ENCODE measurements at places on chromosomes 11 and 22.
A peak's percentile ranks its signal among the peaks of the same experiment; 100 is the strongest.

DNA sequence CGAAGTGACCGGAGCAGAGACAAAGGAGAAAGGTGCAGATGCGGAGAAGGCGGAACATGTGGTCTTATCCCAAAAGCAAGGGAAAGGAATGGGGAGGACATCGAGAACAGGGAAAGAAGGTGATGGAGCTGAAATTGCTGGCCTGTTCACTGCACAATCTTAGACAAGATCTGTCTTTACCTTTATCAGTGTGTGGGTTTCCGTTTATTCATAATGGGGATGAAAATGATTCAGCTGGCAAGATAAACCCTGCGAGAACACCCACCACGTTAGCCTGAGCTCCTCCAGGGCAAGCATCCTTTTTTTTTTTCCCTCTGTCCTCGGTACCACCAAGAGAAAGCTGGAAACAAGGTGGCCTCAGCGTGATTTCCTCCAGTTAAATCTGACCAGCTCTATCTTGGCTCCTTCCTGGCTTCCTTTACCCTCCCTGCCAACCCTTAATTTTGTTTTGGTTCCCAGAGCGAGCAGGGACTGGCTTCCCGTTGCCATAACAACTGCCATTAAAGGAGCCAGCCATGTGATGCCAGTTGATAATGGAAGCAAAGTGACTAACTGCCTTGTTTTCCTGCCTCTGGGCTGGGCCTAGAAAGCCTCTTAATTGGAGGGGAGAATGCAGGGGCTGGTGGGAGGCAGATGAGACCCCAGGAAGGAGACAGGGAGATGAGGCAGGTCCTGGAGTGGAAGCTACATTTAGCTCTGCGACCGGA lies 4.2 kb downstream of the SGSM1 start:
- DNase-seq = no peak

- no peak for DNase-seq
Observed at GRCh38 chr11:64490562-64491216, 100.3 kb upstream of the SLC22A12 start.

GRCh38 chr22:22159384-22159783 lies 85.2 kb upstream of the VPREB1 start:
- no peak for DNase-seq

GRCh38 chr22:41776381-41776780 lies 24.1 kb upstream of the CCDC134 start:
- DNase-seq = no peak

GRCh38 chr11:45017329-45017728 lies 66.6 kb upstream of the TP53I11 start:
- no peak for DNase-seq

DNA sequence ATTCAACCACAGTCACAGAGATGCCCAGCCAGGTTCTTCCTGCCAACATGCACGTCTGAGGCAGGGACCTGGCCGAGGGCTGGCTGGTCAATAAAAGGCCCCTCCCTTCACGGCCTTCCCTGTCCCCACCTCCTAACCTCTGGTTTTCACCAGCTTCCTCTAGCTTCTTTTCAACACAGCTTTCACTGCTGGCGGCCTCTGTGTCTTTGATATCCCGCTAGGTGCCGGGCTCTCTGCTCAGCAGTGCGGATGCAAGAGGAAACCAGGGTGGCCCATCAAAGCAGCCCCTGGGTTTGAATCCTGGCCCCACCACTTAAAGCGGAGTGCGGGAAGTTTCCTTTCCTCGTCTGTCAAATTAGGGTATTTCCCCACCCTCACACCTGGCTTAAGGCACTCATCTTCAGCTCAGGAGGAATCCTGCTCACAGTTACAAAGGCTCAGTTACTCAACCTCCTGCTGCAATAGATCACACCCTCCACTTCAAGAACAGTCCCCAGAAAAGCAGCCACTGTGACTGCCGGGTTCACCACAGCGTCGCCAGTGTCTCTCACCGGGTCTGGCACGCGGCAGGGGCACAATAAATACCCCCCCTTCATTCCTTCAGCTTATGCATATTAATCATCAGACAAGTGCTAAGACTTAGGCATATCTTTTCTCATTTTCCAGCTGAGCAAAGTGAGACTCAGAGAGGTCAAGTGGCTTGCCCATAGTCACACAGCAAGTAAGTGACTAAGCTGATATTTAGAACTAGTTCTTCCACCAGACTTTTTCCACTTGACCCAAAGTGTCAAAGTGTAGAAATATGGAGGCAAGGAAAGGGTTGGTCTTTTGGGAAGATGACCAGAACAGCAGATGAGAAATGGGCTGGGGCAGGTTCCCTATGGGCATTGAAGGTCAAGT lies 45.7 kb downstream of the TXN2 start:
- DNase-seq = no peak

- DNase-seq = no peak
Observed at GRCh38 chr22:25390297-25391240, 171.1 kb downstream of the CRYBB2 start.

DNA sequence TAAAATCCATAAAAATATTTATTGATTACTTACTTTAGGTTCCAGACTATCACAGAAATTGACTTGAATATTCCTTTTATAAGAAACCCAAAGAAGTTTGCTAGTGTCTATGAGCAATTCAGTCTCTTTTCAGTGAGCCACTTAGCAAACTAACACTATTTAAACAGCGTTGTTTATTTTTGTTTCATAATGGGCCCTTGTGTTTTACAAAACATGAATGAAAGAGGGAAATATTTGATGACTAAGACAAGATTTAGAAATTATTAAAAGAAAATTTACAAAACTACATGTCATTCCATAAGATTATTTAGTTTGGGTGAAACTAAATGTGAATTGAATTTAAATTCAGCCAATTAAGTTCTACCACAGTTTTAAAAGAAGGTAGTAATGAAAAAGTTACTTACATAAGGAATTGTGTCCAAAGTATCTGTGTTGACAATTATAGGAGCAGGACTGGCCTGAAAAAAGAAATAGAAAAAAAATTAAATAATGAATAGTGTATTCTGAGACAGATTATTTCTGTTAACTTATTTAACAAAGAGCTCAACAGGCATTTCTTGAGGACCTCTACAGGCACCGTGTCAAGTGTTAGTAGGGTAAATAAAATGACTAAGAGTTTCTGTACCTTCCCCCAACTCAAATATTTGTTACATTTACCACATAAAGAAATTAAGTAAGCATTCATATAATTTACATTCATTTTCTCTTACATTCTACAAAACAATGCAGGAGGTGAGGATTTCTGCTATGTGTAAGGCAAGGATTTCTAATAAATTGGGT lies 964.9 kb upstream of the CCDC90B start:
- DNase-seq = no peak

DNA sequence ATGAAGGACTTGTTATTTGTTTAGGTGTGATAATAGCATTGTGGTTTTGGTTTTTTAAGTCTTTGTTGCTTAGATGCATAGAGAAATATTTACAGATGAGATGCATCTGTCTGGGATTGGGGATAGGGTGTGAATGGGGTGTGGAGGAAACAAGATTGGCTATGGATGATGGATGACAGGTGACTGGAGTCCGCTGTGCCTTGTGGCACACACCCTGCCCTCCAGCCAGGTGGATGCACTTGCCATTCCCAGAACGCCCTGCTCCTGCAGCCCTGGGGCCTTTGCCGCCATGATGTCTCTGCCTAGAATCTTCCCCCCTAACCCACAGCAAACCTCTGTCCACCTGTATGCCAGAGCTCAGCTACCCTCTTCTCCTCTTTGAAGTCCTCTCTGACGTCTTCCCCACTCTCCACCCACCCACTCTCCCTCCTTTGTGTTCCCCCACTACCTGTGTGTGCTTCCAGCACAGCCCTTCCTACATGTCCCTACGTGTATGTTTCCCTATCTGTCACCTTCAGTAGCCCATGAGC lies 54.7 kb downstream of the WNT11 start:
- no peak for DNase-seq

DNA sequence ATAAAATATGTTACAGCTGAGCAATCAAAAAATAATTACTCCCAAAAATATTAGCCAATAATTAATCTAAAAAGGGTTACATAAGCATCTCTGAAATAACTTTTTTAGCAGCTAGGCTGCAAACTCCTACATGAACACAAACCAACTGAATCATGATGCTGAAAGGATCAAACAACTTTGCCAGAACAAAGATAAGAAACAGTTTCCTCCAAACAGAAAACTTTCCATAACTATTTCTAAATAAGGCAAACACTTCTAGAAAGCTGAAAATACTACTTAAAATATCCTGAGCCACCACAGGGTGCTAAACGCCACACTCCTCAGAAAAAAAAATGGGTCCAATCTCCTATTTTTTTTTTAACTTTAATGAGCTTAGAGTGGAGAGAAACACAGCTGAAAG lies 68.6 kb upstream of the ARHGAP32 start:
- no peak for DNase-seq

GRCh38 chr11:123356539-123356938 lies 73.5 kb upstream of the GRAMD1B start:
- DNase-seq = no peak

GRCh38 chr22:21865041-21865440 lies 2.4 kb downstream of the MAPK1 start:
- DNase-seq = peak; percentile 7

DNA sequence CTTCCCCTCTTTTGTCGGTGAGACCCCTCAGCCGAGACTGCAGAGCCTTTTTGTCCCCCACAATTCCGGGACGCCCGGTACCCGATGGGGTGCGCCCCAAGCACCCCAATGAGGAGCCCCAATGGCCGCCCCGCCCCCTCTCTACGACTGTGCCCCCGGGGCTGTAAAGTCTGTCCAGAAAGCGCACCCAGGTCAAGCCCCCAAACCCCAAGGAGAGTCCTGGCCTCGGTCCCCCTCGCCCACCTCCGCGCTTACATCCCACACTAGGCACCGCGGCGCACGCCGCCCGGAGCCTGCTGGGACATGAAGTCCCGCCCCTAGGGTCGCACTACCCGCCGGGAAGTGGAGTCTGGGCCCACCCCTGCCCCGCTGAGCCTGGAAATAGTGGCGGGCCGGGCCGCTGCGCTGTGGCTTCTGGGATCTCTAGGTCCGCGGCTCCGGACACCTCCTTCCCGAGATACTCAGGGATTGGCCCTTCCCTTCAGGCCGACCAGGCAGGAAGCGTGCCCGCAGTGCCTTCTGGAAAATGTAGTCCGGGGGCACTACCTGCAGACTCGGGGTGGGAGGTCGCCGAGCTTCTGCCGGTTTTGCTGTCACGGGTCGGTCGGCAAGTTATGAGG lies at the start of gene MEN1:
Gene MEN1, minus strand, starts transcription at position 281 of the 620 bp plus-strand sequence. CDS start 442 bp downstream, outside the sequence.
- DNase-seq = peak; percentile 81

- DNase-seq = no peak
Observed at GRCh38 chr22:32375678-32376450, 18.2 kb downstream of the RFPL3 start.

GRCh38 chr11:125777309-125777708 lies 1.3 kb downstream of the PATE2 start:
- no peak for DNase-seq

DNA sequence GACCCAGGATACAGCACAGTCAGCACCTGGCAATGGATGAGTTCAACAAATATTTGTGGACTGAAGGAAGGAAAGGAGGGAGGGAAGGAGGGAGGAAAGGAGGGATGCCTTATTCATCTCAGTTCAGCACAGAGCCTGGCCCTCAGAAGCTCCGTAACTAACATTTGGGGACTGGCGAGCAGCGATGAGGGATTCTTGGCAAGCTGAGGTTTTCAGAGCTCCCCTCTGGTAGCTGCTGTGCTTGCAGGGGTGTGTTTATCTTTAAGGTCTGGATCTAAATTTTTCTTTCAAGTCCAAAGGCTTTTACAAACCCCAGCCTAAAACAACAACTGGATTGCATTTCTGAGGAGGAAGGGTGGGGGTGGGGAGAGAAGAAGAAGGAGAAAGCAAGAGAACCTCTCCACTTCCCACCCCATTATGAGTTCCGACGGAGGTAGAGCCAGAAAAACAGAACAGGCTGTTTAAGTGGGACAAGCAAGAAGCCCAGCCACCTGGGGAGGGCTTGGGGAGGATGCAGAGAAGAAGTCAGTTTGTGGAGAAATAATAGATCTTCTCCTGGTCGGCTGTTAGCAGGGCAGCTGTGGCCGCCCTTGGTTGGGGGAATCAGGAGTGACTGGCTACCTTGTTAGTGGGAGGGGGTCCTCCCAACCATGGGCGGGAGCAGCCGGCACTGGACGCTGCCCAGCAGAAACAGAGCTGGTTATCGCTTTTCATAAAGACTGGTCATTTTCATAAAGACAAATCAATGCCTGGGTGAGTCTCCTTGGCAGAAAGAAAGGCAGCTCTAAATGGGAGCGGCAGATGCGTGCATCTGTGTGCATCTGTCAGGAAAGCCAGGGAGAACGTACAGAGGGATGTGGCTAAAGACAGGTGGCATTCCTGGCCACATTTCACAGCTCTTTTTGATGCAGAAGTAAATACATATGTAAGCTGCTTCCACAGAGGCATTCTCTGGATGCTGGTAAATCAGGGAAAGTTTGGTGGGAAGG lies 78.0 kb downstream of the TSPAN18 start:
- no peak for DNase-seq

GRCh38 chr22:48707763-48708557 lies 1119.7 kb downstream of the BRD1 start:
- no peak for DNase-seq

DNA sequence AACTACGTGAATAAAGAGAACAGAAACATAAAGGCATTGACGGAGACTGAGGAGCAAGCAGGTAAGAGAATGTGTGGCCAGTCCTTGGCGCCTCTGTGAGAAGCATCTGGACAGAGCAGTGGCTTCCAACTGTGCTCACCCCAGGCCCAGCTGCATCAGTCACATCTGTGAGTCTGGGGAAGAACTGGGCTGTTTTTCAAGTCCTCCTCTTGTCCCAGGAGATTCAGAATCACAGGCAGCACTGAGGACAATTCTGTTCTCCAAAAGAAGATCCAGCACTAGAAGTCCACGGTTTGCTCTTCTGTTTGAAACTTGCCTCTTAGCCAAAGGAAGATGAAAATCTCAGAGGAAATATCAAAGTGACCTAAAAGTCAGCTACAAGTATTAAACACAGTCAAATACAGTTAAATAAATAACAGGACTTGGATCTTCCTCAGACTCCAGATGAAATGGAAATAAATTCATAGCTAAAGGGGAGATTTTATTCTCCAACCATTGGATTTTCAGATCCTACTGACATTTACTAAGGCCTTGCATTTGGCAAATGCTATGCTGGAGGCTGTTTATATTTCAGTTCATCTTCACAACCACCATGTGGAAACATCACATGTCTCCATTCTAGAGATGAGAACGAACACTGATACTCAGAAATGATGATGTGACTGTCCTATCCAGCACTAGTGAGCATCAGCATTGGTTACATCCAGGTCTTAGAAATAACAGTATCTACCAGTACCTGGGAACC lies 14.1 kb downstream of the FAM181B start:
- DNase-seq = no peak

- no peak for DNase-seq
Observed at GRCh38 chr22:38860283-38861169, 11.5 kb downstream of the CBX6 start.

- DNase-seq = no peak
Observed at GRCh38 chr11:120199613-120200012, 11.2 kb upstream of the OAF start.

GRCh38 chr11:472816-473215 lies 22.7 kb downstream of the PTDSS2 start:
- no peak for DNase-seq

DNA sequence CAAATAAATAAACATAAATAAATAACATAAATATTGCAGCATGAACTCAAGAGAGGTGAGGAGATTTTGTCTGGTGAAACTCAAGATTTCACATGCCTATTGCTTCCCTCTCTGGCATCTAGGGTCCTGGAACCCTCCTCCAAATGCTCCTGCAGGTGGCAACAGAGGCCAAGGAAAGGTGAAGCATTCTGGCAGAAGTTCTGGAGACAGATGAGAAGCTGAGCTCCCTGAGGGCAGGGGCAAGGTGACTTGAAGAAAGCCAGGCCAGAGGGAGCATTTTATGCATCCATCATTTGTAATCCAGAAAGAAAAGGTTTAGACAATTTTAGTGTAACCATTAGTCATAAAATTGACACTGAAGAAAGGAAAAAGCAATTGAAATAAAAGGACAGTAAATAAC lies 64.9 kb downstream of the ENDOD1 start:
- DNase-seq = no peak

Data from Panc1 (cell line).